CD4-positive, alpha-beta T cell treated with Interleukin-15 for 4 hours (primary cell): ENCODE measurements at places on chromosomes 7 and 10.

- DNase-seq = no peak
Observed at GRCh38 chr10:100737355-100738054, 7.9 kb upstream of the PAX2 start.

DNA sequence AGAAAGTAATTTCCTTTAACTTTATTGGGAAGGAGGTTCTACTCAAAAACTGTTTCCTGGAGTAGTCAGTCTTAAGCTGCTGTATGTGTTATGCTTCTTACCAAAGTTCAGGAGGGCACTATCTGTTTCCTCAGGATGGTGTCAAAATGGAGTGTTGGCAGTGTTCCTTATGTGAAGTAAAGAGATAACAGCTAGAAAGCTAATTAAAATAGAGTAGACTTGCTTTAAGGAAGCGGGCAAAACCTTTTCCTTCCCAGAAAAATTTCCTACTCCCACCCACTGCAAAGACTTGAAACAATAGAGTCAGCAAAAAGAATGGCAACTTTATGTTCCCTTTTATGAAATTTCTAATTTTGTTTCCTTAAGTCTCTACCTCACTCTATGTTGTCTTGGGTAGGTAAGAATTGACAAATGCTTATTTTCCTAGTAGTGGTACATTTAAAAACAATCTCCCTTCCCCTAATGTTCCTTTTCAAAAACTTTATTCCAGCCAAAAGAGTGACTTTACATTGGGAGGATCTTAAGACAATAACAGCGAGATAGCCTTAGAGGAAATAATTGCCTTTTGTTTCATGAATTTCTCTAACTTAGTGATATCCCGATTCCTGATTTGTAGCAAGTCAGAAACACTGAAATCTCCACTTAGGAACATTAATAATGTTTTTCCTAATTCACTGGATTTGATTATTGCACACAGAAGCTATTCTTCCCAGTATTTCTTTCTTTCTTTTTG is 26.5 kb upstream of the ENTPD1 start:
- DNase-seq = no peak

DNA sequence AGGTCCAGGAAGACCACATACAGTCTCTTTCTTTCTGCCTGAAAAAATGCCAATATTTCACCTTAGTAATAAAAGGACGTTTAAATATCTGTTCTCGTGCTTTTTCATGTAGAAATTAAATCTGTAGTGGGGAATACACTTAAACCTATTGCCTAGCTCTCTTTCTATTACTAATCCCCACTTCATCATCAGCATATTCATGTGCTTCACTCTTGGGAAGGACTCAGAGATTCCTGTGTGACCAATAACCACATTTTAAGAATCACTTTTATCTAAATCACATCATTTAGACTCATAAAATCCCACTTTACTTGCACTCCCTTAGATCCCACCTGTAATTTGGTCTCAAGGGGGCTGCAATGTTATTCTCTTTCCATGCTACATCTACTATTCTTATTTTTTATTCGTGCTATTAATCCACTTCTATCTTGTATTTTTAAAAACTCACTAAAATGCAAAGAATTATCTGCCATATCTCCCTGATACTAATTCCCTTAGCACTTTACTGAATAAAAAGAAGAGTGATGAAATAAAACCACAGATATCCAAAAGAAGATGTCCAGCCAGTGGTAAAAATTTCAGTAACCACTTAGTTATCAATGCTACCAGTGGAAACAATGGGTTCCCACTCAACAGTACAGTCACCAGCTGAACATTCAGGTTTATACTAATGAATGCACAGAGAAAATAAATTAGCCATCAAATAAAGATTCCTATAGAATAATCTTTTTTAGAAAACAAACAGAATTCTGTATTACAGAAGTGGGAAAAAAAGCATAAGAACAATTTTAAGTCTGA is 102.1 kb downstream of the PPP1R17 start:
- no peak for DNase-seq

DNA sequence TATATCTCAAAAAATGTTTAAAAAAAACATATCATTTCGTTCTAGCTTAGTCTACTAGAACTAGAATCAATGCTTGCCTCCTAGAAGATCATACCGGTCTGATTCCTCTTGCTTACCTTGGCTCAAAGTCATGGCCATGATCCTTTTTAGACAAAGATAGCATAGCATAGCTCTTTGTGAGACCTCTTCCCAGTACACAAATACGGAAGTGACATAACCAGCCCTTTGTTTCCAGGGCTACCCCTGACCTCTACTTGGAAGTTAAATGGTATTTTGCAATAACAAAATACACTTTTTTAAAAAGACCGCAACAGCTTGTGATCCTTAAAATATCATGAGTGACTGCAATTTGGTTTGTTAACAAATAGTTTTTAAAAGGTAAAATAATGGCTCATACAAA is 130.7 kb upstream of the NOBOX start:
- DNase-seq = no peak

- peak; percentile 3 for DNase-seq
Observed at GRCh38 chr7:101507791-101508252, 121.3 kb downstream of the MYL10 start.
